ENCODE measurements at places on chromosomes 7 and 10.

- DNase-seq: no peak
These were observed 175.3 kb upstream of the KLF14 start for GRCh38 chr7:130909161-130909836.

DNA sequence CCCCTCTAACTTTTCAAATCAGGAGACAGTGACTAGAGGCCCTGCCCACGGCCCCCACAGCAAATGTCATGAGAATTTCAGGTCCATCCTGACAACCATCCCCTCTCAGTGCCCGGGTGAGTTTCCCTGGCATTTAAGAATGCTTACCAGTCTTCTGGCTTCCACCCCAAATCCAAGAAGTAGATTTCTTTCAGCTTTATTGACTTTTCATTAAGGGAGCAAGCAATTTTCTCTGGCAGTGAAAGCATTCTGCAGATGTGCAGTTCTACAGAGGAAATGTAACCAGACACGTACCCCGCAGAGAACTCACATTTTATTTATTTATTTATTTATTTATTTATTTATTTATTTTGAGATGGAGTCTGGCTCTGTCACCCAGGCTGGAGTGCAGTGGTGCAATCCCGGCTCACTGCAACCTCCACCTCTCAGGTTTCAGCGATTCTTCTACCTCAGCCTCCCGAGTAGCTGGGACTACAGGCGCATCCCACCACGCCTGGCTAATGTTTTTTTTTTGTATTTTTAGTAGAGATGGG is 120.9 kb upstream of the KCTD7 start:
- DNase-seq: no peak

- no peak for DNase-seq
These were observed 201.5 kb upstream of the GNAI1 start for GRCh38 chr7:79933144-79933543.

DNA sequence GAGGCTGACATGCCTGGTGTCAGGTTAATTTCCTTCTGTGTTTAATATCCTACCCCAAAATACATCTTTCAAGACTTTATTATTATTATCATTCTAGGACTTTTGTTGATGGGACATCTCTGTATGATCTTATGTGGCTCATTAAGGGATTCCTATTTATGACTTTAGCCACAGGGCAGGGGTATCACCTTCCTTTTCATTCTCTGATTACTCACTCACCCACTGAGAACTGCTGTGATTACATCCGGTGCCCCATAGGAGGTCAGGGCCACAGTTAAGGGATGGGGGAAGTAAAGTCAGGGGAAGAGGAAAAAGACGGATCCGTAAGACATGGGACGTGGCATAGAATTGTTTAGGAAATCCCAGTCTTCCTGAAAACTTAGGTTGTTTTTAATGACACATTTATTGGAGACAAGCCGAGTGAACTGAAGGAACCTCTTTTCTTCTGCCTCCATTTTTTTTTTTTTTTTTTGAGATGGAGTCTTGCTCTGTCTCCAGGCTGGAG is 61.0 kb upstream of the PITRM1 start:
- DNase-seq: no peak

DNA sequence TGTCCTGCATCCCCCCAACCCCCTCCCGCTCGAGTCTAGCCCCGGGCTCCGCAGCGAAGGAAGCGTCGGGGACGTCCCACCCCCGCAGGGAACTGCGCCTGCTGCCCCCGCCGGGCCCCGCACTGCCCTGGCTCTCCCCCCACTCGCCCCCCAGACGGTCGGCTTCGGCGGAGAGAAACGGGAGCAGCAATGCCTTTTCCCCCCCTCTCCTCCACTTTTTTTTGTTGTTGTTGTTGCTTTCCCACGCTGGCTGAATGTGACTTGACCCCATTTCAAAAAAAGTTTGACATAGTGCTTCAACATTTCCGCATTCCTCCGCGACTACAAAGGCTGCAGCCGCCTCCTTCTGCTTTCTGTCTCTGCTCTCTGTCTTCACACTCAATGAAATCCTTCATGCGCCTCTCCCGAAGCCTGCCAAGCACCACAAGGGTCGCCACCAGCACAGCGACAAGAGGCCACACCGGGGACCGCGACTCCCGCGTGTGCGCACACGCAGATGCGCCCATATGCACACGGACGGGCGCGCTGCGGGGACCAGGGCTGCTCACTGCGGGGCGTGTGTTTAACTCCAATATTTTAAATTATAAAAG is 1.0 kb downstream of the CDK6 start:
- peak; percentile 49 for DNase-seq

DNA sequence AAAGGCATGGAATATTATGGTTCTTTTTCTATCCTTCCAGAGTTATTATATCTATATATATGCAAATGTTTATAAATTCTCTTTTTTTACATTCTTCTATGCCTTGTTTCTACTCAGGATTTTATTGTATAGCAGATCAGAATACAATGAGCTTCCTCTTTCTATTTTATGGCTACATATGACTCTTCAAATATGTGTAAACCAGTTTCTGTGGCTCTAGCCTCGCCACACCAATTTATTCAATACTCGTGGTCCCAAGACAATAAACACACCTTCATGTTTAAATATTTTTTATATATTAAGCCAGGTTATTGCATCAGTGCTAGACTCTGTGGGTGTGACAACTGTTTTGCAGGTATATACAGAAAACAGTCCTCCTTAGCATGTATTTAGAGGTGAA is 237.5 kb upstream of the MKLN1 start:
- no peak for DNase-seq

DNA sequence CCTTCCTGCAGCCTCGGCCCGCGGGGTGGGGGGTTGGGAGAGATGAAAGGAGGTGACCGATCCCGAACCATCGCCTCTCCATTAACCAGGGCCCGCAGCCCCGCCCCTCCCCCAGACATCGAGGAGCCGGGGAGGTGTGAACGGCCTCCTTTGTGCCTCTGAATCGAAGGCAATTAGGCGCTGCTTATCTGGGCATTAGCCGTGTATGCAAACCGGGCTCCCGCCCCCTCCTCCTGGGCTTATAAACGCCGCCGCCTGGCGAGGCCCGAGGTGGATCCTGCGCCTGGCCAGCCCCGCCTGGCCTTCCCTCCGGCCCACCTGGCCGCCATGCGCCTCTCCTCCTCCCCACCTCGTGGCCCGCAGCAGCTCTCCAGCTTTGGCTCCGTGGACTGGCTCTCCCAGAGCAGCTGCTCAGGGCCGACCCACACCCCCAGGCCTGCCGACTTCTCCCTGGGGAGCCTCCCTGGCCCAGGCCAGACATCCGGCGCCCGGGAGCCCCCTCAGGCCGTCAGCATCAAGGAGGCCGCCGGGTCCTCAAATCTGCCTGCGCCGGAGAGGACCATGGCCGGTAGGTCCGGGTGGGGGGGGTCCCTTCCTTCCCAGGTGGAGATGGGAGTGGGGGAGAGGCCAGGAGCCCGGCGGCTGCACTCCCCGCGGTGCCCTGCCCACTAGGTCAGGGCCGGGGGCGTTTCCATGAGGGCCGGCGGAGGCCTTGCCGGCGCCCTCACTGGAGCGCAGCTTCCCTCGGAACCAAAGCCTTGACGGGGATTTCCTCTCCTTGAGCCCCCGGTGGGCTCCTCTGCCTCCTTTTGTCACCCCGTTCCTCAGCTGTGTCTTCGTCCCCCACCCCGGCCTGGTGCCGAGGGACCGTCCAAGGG is at the start of gene VENTX:
Gene VENTX, plus strand, starts transcription at position 268 of the 878 bp plus-strand sequence. Its CDS starts 60 bp downstream, at position 328.
- DNase-seq: no peak

DNA sequence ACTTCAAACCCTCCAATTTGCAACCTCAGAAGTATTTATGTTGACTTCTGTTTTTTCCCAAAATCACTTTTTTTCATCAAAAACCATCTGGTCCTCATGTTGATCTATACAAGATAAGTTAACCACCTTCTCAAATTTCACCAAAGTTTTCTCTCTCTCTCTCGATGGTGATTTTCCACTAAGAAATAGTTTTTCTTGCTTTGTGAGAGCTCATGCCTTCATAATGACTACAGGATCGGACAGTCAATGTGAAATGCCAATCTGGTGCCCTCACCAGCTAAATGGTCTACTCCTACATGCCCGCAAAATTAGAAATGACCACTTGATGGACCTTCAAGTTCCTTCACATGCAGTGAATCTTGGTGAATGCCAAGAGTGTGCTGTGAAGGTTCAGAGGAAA is 40.4 kb downstream of the CNNM1 start:
- DNase-seq: no peak

GRCh38 chr10:104353325-104354048 is at the start of gene CFAP58:
Gene CFAP58 (plus strand): TSS chr10:104353833. CDS start chr10:104353898, 65 bp downstream.
- peak; percentile 92 for DNase-seq

DNA sequence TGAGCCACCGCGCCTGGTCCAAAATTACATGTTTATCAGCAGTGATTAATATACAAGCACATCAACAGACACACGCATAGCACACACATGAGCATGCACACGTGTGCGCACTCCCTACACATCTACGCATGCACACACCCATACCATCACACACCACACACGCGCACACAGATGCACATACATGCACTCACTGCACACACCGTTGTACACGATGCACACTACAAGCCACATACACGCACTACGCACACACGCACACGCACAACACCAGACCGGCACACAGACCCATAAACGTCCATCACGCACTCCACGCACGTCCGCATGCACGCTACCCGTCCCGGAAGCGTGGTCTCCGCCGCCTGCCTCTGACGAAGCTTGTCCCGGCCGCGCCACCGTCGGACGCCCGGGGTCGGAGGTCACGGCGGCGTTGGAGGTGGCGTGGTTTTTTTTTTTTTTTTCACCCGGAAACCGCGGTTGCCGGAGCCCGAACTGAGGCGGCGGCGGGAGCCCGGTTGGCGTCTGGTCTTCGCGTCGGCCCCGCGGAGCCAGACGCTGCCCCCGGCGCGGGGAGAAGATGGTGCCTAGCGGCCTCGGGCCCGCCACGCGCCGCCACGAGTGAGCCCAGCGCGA is at the start of gene TMEM248:
Gene TMEM248, plus strand, starts transcription at position 457 of the 627 bp plus-strand sequence. CDS start 20,641 bp downstream, outside the sequence.
- DNase-seq: peak; percentile 91

GRCh38 chr7:151252961-151253711 is 4.6 kb upstream of the SMARCD3 start:
- no peak for DNase-seq

GRCh38 chr7:30585675-30586074 is 9.0 kb upstream of the GARS1 start:
- DNase-seq: no peak

DNA sequence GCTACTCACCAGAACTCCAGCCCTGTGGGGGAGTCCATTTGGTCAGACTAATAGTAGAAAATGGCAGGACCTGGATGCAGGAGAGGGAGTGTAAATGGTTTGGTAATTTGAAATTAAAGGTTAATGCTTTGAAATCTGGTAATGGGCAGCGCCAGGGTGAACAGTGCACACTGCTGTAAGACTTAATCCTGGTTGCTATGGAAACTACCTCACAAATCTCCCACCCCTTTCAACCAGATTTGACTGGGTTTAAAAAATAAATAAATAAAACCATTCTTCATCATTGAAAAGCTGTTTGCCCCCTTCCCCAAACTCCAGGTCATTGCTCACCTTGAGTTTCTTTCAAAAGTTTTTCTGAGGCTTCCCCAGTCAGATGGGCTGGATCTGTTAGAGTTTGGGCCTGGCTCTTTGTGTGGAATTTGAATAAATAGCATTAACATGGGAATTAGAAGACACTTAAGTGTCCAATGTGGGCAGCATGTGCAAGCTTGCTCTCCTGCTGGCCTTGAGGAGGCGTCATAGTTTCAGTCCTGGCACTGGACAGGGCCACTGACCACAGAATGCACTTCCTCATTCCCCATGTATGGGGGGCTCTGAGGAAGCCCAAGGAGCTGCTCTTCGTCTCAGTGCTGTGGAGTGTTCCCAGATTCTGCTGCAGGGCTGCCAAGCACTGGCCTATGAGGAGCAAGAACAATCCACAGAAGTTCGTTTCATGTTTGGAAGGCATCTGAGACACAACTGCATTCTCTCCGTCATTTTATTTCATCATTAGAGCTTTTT is 90.7 kb downstream of the LRRC4 start:
- DNase-seq: no peak

Measured in activated CD8-positive, alpha-beta memory T cell treated with anti-CD3 and anti-CD28 coated beads, Interleukin-2, amount 50 U/mL, for 4 hours (primary cell).